ENCODE measurements at places on chromosomes 2 and 18.

- no peak for DNase-seq
These were observed 84.5 kb downstream of the MEP1B start for GRCh38 chr18:32274307-32274706.

GRCh38 chr2:153138651-153139375, 339.7 kb downstream of the RPRM start:
- no peak for DNase-seq

DNA sequence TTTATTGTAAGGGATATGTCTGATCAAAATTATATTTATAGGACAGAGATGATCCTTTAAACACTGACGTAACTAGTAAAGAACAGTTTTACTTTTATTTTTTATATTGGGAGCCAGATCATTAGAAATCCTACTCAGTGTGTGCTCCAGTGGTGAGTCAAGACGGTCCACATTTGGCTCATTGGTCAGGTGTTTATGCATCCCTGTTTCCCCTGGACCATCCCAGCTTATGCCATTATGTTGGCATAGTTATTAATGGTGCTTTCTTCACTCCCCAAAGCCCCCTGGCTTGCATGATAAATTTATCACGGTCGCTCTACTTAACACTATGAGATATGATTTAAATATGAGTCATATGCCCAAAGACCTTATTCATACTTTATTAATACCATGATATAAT, 293.4 kb downstream of the XIRP2 start:
- DNase-seq: no peak

GRCh38 chr2:151632993-151633565, 101.2 kb downstream of the NEB start:
- no peak for DNase-seq

DNA sequence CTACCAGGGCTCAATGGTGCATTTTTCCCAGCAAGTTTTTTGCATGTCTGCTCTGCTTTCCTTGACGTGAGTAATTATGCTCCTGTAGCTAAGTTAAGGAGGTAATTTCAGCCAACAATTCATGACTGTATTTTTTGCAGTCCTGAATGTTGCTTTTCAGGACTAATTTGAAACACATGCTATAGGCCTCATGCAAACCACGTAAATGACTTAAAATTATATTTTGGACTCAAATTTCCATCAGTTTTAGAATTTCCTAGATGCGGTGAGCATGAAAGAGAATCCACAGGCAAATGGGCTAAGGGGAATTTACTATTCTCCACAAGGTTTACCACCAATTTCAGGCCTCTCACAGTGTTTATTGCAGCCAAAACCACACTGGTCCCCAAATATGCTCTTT, 589.9 kb upstream of the LRRTM1 start:
- DNase-seq: no peak

- DNase-seq: no peak
These were observed 216.7 kb upstream of the STON1 start for GRCh38 chr2:48313036-48313877.

- DNase-seq: no peak
These were observed 711.9 kb downstream of the SUCLG1 start for GRCh38 chr2:83747141-83747540.

DNA sequence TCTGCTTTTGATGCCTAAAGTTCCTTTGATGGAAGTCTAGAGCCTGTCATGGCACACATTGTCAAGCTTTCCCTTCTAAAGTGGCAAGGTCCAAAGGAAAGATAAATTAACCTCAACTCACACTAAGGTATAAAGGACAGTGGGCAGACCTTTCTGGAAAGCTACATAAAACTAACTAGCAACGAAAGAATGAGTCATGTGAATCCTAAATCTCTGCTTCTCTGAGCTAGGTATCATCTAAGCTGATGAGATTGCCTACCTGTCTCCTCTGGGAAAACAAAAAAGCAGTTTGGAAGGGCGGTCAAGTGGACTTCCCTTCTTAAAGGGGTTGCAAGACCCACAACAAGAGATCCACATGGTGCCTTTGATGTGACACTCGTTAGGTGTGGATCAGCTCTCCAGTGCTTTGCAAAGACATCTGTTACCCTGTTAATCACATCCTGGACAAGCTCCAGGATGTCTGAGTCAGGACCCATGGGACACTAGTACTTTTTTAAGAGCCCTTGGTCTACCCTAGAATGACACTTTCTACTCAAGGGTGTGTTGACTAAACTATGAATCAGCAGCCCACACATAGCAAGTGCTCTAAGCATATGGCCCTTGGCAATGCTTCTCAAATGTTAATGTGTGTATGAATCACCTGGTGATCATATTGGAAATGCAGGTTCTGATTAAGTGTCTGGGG, 173.5 kb downstream of the ALK start:
- DNase-seq: no peak

- no peak for DNase-seq
These were observed 24.3 kb upstream of the GPD2 start for GRCh38 chr2:156411835-156412234.

DNA sequence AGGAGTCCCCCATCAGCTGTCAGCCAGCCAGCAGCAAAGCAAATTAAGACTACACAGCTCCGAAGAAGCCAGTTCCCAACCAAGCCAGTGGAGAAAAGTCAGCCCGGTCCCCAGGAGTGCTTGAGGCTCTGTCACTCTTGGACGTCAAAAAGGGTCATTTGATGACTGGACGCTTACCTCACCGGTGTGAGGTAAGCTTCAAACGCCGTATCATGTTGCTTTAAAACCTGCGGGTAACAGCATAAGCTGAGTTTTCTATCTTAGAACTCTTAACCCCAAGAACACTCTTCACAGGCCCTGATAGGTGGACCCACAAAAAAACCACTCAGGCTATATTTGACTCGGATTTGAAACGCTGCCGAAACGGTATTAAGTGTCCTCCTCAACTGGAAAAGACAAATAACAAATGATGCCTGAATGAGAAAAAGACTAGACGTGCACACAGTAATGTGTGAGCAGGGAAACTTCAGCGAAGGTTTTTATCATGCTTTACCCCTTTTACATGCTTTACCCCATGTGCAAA, 682 bp upstream of the LNPK start:
- no peak for DNase-seq

DNA sequence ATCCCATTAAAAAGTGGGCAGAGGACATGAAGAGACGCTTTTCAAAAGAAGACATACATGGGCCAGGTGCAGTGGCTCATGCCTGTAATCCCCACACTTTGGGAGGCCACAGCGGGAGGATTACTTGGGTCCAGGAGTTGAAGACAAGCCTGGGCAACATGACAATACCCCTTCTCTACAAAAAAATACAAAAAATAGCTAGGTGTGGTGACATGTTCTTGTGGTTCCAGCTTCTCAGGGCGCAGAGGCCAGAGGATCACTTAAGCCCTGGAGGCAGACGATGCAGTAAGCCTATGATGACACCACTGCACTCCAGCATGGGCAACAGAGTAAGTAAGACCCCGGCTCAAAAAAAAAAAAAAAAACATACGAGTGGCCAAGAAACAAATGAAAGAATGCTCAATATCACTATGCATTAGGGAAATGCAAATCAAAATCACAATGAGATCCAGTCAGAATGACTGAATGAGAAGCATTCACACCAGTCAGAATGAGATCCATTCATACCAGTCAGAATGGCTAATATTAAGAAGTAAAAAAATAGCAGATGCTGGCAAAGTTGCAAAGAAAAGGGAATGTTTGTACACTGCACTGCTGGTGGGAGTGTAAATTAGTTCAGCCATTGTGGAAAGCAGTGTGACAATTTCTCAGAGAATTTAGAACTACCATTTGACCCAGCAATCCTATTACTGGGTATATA, 550.2 kb upstream of the SLC39A10 start:
- DNase-seq: no peak

- no peak for DNase-seq
These were observed 55.2 kb downstream of the ZEB2 start for GRCh38 chr2:144464730-144465129.

DNA sequence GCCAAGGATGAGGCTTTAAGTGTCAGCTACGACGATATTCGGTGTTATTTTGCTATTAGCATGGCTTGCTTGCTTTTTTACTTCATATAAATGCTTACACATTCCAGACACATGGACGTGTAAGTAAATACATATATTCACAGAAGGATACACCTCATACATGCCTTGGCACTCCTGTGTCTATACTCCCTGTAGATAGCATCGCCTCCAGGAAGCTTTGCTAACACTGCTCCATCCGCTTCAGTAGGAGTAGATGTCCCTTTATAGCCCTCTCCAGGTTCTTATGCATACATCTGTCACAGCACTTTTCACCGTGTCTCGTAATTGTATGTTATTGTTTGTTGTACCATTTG, 27.5 kb upstream of the KCTD1 start:
- DNase-seq: no peak

DNA sequence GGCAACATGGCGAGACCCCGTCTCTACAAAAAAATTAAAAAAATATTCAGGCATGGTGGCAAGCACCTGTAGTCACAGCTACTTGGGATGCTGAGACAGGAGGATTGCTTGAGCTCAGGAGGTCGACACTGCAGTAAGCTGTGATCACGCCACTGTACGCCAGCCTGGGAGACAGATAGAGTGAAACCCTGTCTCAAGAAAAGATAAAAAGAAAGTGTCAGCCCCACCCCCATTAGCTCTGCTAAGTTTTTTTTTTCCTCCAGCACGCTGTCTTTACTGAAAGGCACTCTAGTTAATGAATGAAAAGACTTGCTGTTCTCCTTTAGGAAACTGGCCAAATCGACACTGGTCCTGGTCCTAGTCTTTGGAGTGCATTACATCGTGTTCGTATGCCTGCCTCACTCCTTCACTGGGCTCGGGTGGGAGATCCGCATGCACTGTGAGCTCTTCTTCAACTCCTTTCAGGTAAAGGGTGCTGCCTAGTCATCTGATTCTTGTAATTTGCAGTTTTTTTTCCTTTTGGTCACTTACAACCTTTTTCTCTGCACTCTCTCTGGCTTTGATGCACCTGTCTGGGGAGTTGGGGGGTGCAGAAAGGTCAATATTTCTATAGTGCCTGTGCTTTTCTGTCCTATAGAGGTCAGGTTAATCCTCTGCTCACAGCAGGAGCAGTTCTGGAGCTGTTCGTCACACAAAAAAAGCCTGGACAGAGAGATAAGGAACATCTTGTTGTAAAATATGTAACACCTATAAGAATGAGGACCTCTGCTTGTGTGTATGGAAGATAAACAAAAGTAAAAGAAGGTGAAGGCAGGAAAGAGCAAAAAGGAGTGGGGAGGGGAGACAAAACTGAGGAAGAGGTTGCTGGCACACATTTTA, 82.3 kb downstream of the PTH2R start:
- no peak for DNase-seq

GRCh38 chr2:27006602-27007415, 26.0 kb upstream of the TMEM214 start:
- no peak for DNase-seq

GRCh38 chr2:88184762-88185161, 14.6 kb downstream of the THNSL2 start:
- no peak for DNase-seq

GRCh38 chr2:8582651-8583399, 99.0 kb upstream of the ID2 start:
- no peak for DNase-seq

- no peak for DNase-seq
These were observed 4.1 kb downstream of the CYRIA start for GRCh38 chr2:16661526-16661925.

DNA sequence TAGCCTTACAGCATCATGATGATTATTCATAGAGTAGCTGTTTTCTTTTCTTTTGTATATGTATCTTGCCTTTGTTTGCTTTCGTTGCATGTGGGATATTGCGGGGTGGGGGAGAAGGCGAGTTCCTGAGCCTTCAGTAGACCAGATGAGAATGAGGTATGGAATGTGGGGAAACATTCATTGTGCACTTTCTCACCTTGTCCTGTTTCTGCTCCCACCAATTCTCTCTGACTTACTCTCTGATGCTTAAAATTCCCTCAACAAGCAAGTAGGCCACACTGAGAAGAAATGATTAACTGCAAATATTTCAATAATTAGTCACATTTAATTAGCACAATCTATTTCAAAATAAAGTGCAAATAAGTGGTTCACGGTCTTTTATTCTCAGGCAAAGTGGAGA, 31.0 kb downstream of the GKN2 start:
- DNase-seq: no peak
